ENCODE measurements at places on chromosomes 6 and 20.

GRCh38 chr20:61223121-61223520 is 28.9 kb upstream of the CDH4 start:
- DNase-seq = no peak

DNA sequence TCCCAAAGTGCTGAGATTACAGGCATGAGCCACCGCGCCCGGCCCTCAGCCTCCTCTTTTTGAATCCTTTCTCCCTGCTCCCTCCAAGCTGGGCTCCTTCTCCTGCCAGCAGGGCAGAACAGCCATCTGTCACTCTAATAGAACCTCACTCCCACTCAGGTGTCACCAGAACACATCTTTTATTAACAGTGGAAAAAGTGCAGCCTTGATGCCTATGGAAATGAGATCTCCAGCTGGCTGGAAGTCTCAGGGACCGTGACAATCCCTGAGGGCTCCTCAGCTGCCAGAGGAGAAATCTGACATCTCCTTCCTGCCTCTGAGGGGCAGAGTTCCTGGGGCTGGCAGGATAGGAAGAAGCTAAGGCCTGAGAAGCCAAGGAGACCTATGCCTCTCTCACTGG is 28.0 kb downstream of the TMC2 start:
- no peak for DNase-seq

- DNase-seq = peak; percentile 87
Observed at GRCh38 chr6:28940858-28941683, 17.3 kb upstream of the TRIM27 start.

GRCh38 chr20:31987744-31988143 is 19.8 kb downstream of the XKR7 start:
- no peak for DNase-seq

- no peak for DNase-seq
Observed at GRCh38 chr6:139757784-139758183, 383.3 kb upstream of the CITED2 start.

DNA sequence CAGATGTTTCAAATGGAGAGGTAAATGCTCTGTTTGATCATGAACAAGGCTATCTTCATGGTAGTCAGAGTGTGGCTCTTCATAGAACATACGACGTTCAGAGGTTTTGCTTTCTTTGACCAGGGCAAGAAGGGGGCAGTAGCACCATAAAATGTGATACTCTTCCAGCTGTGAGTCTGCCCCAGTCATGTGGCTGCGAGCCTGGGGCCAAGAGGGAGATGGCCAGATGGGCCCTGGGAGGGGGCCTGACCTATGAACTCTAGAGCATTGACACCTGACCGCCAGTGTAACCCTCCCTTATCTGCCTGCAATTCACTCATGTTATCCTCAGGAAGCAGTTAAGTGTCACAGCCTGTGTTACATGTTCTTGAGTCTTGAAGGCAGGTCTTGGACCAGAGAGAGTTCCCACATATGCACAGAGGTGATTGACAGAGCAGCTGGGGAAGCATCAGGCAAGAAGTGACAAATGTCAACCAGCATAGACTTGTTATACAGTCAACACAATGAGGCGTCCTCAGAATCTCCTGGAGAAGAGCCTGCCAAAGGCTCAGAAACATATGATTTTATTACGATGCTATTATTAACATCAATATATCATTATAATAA is 55.0 kb downstream of the SCML4 start:
- DNase-seq = no peak

DNA sequence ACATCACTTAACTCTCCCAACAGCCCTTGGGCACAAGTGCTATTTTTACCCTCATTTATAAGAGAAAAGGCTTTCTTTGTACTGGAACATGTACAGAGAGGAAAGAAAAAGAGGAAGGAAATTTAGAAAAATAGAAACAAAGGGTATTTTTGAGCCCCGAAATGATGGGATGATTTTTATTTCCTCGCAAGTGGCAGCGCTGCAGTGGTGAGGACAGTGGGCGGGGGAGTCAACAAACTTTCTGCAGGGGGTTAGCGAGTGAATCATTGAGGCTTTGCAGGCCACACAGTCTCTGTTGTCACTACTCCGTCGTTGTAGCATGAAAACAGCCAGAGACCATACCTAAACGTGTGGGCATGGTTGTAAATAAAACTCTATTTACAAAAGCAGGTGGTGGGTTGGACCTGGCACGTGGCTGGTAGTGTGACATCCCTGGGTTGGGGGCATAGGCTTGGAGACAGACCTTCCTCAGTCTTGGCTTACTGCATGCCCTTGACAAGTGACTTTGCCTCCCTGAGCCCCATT is 25.5 kb upstream of the OCSTAMP start:
- no peak for DNase-seq

DNA sequence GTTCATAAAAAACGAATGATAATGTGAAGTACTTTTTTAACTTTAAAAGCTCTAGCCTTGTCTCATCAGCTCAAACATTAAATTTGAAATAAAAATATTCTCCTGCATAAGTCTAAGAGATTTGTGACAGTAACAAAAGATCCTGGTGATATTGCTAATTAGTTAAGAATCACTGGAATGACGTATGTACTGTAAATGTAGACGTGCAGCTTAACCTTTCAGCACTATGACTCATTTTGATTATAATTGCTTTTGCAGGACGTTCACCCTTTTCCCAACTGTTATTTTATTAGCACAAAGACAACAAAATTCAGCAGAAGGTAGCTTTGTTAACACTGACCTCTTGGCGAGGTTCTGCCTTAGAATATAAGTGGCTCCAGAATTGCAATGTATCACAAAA is 68.6 kb downstream of the TENT5A start:
- no peak for DNase-seq

- no peak for DNase-seq
Observed at GRCh38 chr20:40956542-40957264, 71.9 kb upstream of the TOP1 start.

DNA sequence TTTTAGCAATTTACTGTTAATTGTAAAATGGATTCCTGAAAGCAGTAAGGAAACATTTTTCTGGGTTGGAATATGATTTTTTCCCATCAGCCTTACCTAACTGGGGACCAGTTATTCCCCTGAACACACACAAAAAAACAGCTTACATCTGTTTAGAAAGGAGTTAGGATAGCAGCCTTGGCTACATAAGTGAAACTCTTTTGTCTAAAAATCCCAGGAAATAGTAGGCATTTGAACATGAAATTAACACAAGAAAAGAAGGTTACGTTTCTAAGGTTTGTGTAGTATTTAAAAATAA is 696.2 kb upstream of the MARCKS start:
- DNase-seq = no peak

- DNase-seq = no peak
Observed at GRCh38 chr6:90918361-90918760, 331.5 kb upstream of the MAP3K7 start.

GRCh38 chr6:17057322-17057721 is 44.5 kb upstream of the STMND1 start:
- DNase-seq = no peak

DNA sequence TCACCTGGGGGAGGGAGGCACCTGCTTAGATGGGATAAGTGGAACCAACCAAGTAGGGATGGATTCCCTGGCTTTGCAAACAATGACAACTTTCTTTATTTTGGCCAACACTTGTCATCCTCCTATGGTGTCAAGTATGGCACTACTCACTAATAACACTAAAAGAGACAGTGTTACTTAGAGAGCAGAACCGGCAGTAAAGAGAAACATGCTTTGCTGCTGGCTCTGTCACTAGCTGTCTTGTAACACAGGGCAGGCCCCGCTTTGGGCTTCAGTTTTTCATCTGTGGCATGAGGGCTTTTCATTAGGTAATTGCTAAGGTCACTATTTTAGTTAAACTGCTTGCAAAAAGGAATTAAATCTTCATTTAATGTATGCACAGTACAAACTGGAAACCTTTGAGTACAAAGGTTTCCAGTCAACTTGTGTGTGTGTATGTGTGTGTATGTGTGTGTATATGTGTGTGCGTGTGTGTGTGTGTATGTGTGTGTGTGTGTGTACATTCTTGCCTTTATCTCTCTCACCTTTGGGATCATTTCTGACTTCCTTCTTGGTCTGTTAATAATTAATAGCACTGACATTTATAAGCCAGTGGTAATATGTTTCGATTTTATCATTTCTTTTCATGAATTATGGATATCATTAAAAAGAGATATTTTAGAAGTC is 64.7 kb downstream of the BTBD3 start:
- DNase-seq = no peak

DNA sequence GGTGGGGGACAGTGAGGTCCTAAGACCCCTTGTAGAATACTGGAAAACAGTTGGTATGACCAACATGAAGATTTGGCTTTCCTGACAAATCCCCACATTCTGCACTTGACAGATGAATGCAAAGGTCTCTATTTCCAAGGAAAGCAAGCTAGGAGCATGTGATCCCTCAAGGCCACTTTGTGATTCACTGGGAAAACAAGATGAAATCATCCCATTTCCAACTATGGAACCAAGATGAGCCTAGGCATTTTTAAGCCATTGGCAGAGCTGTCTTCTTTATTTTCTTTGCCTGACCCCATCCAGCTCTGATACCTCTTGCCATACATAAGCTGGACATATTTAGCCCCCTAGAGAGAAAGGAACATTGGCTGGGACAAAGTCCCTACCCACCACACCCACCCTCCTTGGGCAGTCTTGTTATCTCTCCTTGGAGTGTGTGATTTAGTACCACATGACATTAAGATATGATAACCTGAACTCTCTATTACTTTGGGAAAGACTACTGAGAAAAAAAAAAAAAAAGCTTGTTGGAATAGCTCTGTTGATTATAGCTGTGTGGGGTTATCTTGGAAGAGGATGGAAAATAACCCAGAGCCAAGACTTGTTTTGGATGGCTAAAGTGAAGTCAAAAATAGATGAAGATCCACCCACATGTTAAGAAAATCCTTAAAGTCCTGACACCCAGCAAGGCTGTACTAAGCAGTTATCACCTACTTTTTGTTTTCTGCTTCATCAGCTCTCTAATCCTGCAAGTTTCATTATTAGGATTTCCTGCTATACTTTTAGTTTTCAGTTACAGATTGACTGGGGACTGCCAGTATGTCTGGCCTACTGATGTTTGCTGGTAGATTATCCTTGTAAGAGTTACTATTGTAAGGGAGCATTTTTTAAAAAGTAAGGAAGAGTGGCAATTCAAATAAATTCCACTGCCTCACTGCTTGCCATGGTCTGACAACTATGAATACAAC is 90.1 kb upstream of the PREP start:
- no peak for DNase-seq

GRCh38 chr20:18783385-18783959 is 30.1 kb upstream of the SCP2D1 start:
- no peak for DNase-seq

DNA sequence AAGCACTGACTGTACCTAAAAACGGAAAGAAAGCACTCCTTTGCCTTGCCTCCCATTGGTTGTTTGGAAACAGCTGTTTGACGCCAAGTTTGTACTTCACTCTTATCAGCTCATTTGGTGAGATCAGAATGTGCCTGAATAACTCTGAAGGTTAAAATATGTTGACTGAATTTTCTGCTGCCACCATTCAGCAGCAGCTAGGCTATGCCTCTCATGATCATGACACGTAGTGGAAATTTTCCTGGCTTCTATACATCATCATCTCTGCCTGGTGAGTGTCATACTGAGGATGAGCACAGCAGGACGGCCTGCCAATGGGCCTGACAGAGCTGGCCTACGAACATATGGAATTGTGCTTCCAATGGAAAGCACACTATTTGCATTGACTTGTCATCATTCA is 704.9 kb upstream of the CITED2 start:
- DNase-seq = no peak

- DNase-seq = no peak
Observed at GRCh38 chr6:154962753-154963152, 32.4 kb upstream of the TIAM2 start.

GRCh38 chr6:79810185-79810705 is 137.1 kb downstream of the ELOVL4 start:
- DNase-seq = peak; percentile 100

DNA sequence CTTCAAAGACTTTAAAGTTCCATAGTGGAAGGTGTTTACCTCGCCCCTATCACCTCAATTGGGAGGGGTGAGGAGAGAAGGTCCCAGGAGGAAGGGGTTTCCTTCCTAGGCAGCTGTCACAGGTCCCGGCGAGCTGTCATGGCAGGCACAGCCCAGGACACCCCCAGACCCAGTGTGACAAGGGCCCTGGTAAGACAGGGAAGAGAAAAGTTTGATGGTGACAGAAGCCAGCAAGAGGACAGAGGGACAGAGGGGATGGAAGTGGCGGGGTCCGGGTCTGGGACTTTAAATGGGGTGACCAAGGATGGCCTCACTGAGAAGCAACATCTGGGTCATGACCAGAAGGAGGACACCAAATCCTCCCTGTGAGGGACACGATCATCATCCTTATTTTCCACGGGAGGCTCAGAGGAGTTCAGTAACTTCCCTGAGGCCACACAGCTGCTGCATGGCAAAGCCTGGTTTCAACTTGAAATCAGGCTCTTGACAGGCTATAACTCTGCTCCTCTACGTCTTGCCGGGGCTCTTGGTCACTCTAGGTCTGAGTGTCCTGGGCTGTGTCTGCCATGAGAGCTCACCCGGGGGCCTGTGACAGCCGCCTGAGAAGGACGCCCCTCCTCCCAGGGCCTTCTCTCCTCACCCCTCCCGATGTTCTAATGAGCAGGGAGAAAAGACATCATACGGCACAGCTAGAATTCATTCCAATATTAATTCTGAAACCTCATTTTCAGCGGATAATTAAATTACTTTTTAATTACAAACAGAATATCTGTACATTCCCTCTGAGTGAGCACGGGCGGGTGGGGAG is 222.2 kb downstream of the PREX1 start:
- no peak for DNase-seq

DNA sequence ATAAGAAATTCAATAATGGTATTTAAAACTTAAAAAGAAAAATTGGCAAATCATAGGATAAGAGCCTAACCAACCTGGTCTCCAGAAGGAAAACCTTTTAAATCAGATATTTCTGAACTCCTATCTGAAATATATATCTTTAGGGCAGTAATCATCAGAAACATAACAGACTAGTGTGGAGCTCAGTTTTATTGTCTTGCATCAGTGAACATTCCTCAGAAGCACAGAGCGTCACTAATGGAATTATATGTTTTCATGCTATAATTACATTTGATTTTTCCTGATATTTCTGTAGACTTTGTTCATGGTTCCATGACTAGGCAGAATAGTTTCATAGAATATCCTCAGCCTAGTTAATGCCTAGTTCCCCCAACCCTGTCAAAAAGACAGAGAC is 262.2 kb downstream of the EYA4 start:
- DNase-seq = no peak

All from NCI-H1105 treated with DMSO at 0.1 percent for 48 hours (cell line).